ENCODE measurements at places on chromosomes 6 and 20. TPM values are rescaled to one million over a fixed set of nuclear protein-coding genes. Genes with fewer than 3 reads are reported as not detected.

Gene GPR6
- not detected for total RNA-seq

Gene ENPP5
- total RNA-seq, result 0.44 TPM

Gene CYP39A1
- total RNA-seq, result not detected

Gene NRSN1
- not detected for total RNA-seq

GRCh38 chr6:25704001-25704400 lies 50.5 kb upstream of the SLC17A4 start:
- DNase-seq, result no peak

DNA sequence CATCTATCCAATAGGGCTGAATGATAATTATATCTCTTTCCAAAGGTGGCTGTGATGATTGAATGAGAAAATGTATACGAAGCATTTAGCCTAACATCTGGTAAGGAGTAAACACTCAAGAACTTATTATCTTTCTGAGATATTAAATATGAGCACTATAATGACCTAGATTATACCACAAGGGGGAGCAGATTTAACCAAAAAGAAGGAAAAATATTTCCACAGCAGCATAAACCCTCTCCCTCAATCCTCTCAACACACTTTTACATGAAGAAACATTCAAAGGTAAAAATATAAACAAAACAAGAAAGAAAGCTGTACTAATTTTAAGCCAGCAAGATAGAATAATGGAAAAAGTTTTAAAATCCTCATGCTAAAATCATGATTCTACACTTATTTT lies 68.4 kb downstream of the SHPRH start:
- DNase-seq, result no peak

GRCh38 chr6:141969201-141969600 lies 163.5 kb upstream of the GJE1 start:
- no peak for DNase-seq

DNA sequence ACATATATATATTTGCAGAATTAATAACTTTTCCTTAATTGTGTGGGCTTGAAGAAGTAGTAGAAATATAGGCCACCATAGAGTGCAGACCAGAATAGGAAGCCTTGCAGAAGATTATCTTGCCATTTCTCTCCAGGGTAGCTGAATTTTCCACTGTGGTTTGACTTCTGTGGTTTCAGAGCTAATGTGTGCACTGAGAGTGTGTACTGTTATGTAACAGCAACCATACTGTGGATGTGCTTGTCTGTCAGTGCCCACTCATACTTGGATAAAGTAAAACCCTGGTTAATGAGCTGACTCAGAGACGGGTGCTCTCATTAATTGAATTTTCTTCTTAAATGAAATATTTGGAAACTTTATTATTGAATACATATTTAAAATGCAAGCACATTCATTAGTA lies 57.2 kb downstream of the CEP43 start:
- no peak for DNase-seq

- no peak for DNase-seq
Observed at GRCh38 chr20:10423735-10424134, 10.3 kb downstream of the MKKS start.

GRCh38 chr6:117075218-117075617 lies 190.1 kb upstream of the VGLL2 start:
- DNase-seq, result no peak
